ENCODE measurements at places on chromosomes 16 and 17.

DNA sequence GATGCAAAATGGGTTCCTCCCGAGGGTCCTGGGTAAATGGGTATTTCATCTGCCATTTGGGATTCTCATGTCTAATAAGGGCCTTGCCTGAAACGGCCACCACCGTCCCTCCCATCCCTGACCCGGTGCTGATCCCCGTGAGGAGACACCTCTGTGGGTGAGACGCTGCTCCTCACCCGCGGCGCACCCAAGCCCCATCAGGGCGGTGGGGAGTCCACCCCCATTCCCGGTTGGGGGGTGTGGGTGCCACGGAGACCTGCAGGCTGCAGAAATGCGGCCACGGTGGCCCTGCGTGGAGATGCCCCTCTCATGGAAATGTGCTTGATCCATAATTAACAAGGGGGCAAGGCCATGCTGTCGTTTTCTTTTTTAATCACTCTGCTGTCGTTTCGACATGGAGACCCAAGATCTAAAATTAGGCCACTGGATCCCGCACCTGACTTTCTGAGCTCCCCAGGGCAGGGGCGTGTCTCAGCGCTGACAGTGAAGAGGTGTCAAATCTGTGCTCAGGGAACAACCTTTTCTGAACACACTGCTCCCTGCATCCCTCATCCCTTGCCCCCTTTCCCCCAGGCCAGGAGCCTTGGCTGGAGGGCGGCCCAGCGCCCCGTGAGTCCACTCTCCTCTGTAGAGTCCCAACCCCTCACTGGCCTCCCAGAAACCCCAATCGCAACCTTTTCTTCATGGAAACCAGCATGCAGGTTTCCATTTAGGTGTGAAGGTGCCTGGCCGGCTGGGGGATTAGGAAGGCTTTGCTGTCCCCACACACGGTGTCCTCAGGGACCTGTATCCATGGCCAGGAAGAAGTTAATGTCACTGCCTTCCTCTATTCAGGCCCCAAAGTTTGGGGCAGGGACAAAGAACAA is 38.9 kb downstream of the PEMT start:
- no peak for DNase-seq

DNA sequence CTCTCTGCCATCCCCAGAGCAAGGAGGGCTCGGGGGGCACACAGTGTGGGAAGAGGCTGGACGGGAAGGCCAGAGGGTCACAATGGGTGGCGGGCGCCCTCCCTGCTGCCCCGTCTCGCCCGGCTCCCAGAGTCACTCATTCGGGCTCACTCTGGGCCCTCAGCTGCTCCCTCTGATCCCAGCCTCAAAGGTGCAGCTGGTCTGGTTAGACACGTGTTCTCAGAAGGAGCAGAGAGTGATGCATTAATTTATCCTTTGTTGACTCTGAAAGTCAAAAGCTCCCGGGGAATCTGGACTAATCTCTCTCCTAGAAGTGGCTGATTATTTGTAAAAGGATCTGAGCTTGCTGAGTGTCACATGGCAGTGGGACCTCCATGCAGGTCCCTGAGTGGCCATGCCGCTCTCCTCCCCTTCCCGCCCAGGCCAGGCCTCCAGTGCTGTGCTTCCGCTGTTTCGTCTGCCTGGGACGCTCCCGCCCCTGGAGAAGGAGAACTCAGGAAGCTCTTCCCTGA is 87.5 kb downstream of the SEC14L1 start:
- DNase-seq = peak; percentile 22

- no peak for DNase-seq
Observed at GRCh38 chr16:53896722-53897121, 192.8 kb downstream of the FTO start.

DNA sequence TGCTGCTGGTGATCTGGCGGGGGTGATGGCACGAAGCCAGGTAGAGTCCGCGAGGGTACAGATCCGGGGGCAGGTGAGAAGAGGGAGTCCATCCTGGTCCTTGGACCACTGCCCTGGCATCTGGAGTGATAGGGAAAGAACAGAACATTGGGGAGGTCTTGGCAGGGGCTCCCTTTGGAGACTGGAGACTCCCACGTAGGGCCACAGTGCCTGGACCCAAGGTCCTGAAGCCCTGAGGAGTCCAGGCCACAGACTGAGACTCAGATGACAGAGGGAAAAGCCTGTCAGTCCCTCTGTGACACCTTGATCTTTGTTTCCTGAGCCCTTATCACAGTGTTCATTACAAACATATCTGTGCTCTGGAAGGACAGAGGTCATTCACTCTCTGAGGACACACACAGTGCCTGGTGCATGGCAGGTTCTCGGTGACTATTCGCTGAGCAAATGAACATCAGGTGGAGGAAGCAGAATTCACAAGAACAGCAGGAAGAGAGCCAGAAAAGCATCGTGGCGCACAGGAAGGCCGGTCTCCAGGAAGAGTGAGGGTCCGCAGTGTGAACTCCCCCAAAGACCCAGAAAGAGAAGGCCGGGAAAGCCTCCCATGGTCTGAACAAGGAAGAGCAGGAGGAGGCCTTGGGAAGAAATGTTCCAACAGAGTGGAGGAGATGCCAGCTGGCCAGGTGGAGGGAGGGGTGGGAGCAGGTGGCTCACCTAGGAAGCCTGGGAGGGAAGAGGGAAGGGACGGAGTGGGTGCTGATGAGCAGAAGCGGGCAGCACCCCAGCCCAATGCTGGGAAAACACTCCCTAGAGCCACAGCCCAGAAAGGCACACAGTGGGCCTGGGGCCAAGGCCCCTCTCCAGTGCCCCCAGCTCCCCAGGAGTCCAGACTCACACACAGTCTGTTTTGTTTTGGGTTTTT is 20.5 kb downstream of the PEMT start:
- DNase-seq = no peak

GRCh38 chr16:89720551-89720812 is 216 bp downstream of the VPS9D1 start:
- peak; percentile 52 for DNase-seq

DNA sequence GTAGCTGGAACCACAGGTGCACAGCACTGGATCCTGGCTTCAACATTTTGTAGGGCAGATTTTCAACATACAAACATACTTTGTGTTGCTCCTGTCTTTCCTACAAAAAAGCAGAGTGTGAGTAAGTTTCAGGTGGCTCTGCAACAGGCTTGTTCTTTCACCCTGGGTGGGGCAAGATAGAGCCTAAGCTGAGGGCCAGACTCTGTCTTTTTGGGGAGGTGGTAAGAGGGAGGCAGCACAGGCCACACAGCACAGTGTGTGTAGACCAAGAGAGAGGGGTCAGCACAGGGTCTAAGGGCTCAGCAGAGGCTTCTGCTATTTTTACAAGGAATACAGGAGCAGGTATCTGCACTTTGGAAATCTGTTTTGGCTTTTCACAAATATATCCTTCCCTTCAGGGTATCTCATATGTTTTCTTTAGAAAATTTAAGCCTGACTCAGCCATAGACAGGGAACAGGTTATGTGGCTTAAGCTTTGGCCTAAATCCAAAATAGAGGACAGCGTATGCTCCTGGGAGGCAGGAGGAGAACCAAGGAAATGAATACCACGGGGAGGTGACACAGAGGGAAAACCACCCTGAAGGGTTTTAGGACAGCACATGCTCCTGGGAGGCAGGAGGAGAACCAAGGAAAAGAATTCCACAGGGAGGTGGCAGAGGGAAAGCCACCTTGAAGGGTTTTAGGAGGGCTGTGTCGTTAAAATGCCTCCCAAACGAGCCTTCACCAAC is 21.6 kb downstream of the EMC8 start:
- no peak for DNase-seq

DNA sequence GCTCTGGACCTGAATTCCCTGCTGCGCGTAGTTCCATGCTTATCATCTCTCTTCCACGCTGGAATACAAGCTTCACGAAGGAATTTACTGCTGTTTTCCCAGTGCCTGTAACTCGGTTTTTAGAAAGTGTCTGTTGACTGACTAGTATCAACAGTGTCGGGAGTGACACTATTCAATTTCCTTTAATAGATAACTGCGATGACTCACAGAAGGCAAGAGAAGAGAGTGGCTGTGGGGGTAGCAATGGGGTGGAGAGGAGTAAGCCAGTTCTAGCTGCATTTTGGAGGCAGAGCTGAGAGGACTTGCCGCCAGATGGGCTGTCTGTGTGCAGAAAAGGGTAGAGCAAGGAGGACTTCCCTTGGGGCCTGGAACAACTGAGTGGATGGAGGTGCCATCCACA is 25.2 kb downstream of the B4GALNT2 start:
- DNase-seq = peak; percentile 40

- DNase-seq = no peak
Observed at GRCh38 chr17:77526728-77527350, 386.1 kb downstream of the SEC14L1 start.

DNA sequence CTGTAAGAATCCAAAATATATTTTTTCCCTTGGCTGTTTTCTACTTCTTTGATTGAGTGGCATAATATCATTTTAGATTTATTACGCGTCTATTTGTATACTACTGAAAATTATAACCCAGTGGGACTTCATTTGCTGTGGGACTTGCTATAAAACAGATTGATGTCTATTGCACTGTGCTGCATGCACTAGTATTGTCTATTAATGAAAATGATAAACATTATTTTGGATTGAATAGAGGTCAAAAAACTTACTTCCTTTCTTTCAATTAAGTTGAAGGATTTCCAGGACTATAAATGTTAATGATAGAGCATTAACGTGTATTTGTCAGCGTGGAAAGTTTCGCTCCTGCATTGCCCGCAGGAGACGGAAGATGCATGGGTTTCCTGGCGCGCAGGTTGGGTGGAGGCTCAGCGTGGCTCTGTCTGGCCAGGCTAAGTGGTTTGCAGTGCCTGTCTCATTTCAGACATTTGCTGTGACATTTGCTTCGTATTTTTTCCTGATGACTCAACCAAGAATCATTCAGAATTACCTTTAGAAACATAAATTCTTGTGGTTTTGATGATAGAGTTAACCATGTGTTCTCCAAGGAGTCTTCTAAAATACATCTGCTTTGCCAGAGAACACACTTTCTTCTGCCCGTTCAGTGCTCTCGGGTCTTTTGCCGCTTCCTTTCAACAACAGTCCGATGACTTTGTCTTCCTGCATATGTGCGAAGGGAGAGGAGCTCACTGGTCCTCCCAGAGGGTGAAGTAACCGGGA is 216.7 kb downstream of the RPTOR start:
- no peak for DNase-seq

- DNase-seq = no peak
Observed at GRCh38 chr17:3739422-3740124, 15.9 kb downstream of the HASPIN start.

- DNase-seq = no peak
Observed at GRCh38 chr17:75572713-75573539, 14.7 kb upstream of the MYO15B start.

DNA sequence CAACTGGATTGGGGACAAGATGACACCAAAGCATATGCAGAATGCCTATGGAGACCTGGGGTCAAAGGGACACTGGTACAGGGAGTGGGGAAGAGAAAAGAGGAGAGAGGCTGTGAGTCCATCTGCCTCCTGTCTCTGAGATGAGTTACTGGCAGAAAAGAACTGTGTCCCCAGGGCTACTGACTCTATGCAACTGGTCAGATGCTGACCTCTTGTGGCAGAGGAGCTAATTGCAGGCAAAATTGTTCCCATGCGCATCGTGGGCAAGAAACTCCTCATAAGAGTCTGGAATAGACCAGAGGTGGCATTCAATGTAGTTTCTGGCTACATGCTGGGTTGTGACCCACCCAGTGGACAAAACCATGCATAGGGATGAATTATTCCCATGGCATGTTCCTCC is 26.1 kb upstream of the MLKL start:
- DNase-seq = peak; percentile 81

- DNase-seq = no peak
Observed at GRCh38 chr16:69720822-69721430, 5.4 kb downstream of the NQO1 start.

- DNase-seq = no peak
Observed at GRCh38 chr17:20281860-20282259, 185.5 kb downstream of the LGALS9B start.

DNA sequence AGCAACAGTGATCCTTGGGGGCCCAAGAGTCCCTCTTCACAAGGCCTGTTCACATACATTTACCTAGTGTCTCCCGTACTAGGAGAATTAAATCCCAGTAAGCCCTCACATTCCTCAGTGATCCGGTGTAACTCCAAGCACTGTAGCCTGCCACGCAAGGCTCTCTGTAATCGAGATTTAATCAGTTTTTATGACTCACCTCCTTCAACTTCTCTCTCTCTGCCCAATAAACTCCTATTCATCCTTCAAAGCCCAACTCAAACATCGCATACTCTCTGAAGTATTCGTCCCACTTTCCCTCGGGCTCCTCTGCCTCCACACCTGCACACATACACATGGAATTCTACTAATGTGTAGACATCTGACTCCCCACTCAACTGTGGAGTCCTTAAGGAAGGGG is 141.8 kb downstream of the CMIP start:
- peak; percentile 71 for DNase-seq

DNA sequence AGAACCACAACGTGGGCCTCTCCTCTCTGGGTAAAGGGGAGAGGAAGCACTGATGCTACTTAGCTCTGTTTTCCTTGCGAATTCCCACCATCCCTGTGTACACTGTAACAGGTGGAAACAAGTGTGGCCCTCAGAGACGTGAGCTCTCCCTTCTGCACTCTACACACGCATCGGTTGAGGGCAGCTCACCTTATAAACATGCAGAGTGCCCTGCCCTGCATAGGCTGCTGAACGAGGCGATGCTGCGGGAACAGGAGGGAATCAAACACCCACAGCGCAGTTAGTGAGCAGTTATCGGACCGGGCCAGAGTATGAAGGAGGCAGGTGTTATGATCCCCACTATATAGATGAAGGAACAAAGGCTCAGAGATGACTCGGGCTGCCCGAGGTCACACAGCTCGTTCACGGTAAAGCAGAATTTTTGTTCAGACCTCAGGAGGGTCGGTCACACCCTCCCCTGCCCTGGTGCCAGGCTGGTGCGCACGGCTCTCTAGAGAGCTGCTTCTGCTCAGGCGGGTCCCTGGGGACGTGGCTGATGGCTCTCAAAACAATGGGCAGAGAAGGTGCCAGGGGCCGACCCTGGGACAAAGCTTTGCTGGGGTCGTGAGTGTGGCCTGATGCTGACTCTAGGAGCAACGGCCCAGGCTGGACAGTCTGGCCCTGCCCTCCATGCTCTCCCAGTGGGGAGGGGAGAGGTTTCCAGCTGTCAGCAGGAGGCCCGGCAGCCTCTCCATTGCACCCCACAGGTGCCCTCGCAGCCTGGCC is 68.5 kb downstream of the RPH3AL start:
- no peak for DNase-seq

- DNase-seq = no peak
Observed at GRCh38 chr17:49848019-49848473, at the start of gene TAC4. Gene TAC4, minus strand, starts transcription at chr17:49848069. Its CDS starts 52 bp downstream, at chr17:49848017.

- DNase-seq = peak; percentile 31
Observed at GRCh38 chr17:83119987-83120864, 40.8 kb downstream of the METRNL start.

All from mesendoderm (in vitro differentiated cells).